ENCODE measurements at places on chromosomes 3 and 15. TPM values are rescaled to one million over a fixed set of nuclear protein-coding genes. Genes with fewer than 3 reads are reported as not detected.
A peak's percentile ranks its signal among the peaks of the same experiment; 100 is the strongest.

DNA sequence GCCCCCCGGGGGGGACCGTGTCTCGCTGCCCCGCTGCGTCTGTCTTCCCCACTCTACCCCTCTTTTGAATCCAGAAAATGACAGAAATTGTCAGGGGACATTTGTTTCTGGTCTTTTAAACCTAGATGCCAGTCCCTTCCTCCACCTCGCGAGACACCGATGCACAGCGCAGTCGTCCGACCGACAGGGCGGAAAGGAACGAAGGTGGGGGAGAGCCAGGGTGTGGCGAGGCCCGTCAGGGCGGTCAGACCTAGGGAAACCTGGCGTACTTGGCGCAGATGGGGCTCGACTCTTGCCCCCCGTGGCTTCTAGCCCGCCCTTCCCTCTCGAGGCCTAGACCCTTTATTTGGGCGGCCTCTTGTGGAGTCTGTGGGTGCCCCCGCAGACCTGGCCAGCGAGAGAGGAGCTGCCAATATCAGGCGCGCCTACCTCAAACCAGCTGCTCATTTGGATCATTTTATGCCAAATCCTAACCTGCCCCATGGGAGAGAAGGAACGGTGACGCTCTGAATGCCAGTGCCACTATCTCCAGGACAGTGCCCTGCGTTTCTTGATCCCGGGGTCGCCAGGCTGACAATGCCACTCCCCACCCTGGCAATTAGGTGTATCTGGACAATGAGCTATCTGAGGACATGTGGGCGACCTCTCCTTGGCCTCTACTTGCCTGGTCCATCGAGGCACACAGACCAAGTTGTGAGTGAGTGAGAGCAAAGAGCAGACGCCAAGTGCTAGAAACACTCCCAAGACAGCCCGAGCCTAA, 500 bp upstream of the RAB6B start:
- peaks cover 10% of the 10 kb centered on the region for H3K4me1 ChIP-seq
- no peak for DNase-seq
- H3K36me3 ChIP-seq: no peaks in the 10 kb centered on the region
- H3K27me3 ChIP-seq: no peaks in the 10 kb centered on the region
- peak overlapping the region; percentile 79 for H3K4me3 ChIP-seq
- H3K27ac ChIP-seq: peak overlapping the region; percentile 69

DNA sequence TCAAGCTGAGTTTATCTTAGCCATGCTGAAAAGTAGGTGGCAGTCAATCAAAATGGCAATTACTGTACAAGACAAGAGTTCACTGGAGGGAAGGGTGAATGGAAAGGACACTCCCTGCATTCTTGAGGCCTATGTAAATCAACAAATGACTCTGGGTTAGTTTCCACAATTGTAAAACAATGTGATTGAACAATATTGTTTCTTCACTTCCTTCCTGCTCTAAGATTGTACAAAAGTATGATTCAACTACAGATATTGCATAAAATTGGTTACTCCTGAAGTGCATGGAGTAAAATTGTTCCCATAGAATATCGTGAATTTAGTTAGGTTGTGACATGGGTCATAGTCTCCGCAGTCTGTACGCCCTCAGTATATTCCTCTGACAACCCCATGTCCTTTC, 277.6 kb downstream of the LPP start:
- no peaks in the 10 kb centered on the region for H3K36me3 ChIP-seq
- H3K27ac ChIP-seq: no peak overlapping the region
- no peaks in the 10 kb centered on the region for H3K27me3 ChIP-seq
- no peak overlapping the region for H3K4me3 ChIP-seq

- no peak for DNase-seq
- H3K4me1 ChIP-seq: no peaks in the 10 kb centered on the region
- no peak overlapping the region for H3K4me3 ChIP-seq
- no peaks in the 10 kb centered on the region for H3K36me3 ChIP-seq
Measured at GRCh38 chr3:124676236-124676635, 54.0 kb upstream of the UMPS start.

- H3K4me3 ChIP-seq: no peak overlapping the region
- H3K27me3 ChIP-seq: no peaks in the 10 kb centered on the region
- H3K27ac ChIP-seq: no peak overlapping the region
- no peak for DNase-seq
- H3K4me1 ChIP-seq: no peaks in the 10 kb centered on the region
- no peaks in the 10 kb centered on the region for H3K36me3 ChIP-seq
Measured at GRCh38 chr3:189458528-189458927, 172.7 kb upstream of the TP63 start.

ZPLD1 gene
- total RNA-seq: not detected

DNA sequence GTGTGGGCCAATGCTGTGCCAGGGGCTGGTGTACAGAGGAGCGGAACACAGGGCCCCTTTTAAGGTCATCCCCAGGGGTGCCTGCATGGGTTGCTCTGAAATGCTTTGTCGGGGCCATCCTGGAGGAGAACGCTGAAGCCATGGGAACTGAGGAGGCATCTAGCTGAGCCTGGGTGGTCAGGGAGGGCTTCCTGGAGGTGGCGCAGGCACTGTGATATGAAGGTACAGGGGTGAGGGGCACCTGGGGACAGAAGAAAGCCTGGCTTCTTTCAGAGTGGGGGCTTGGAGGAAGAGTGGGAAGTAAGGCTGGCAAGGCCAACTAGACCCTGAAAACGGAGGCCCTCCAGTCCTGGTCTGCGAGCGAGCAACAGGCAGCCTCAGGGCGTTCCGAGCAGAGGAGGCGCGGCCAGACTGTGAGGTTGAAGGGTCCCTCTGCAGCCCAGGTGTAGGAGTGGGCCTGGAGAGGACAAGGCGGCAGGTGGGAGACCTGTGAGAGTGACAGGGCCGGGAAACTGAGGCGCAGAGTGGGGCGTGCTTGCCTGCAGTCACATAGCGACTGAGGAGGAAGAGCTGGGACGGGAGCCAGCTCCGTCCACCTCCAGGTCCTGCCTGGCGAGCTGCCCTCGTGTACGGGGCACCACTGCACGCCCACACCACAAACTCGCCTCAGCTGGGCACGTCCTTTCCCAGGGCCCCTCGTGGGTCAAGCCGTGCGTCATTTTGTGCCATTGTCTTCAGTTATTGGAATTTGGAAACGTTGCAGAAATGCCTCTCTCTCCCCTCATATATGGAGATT, 4.1 kb downstream of the FBLN2 start:
- H3K4me1 ChIP-seq: no peaks in the 10 kb centered on the region
- no peak for DNase-seq
- no peak overlapping the region for H3K27ac ChIP-seq
- no peak overlapping the region for H3K4me3 ChIP-seq
- H3K27me3 ChIP-seq: no peaks in the 10 kb centered on the region

- H3K27me3 ChIP-seq: no peaks in the 10 kb centered on the region
- no peak for DNase-seq
- no peaks in the 10 kb centered on the region for H3K4me1 ChIP-seq
- no peak overlapping the region for H3K27ac ChIP-seq
- H3K36me3 ChIP-seq: no peaks in the 10 kb centered on the region
- H3K4me3 ChIP-seq: no peak overlapping the region
Measured at GRCh38 chr15:28037969-28038590, 61.0 kb downstream of the OCA2 start.

GRCh38 chr3:15932348-15933300, 134.8 kb upstream of the ANKRD28 start:
- no peaks in the 10 kb centered on the region for H3K27me3 ChIP-seq
- DNase-seq: no peak
- H3K4me1 ChIP-seq: no peaks in the 10 kb centered on the region
- no peaks in the 10 kb centered on the region for H3K36me3 ChIP-seq
- no peak overlapping the region for H3K27ac ChIP-seq

- H3K4me1 ChIP-seq: no peaks in the 10 kb centered on the region
- no peak within 1 kb of the TSS for H3K27ac ChIP-seq
- no peak for DNase-seq
- no peaks in the 10 kb centered on the region for H3K27me3 ChIP-seq
Measured at GRCh38 chr15:41838400-41838897, at the start of gene PLA2G4B. TSS of gene PLA2G4B (plus strand) at chr15:41838847. CDS start at chr15:41838914, 67 bp downstream.

DPPA4 gene
- 0.26 TPM for total RNA-seq

DNA sequence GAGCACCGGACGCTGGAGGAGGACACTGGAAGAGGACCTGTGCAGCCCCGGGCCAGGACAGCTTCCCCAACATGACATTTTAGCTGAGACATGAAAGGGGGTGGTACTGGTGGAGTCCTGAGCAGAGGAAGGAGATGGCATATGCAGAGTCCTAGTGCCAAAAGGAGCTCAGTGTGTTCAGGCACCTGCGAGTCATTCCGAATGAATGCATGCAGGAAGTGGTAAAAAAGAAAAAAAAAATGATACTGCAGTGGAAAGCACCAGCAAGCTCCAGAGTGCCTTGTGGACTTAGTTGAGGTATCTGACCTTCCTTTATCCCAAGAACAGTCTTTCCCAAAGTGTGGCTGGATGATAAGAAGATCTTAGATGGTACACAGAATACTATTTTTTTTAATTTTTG, 6.6 kb upstream of the ZNF148 start:
- H3K4me1 ChIP-seq: no peaks in the 10 kb centered on the region
- H3K36me3 ChIP-seq: no peaks in the 10 kb centered on the region
- DNase-seq: no peak
- no peak overlapping the region for H3K4me3 ChIP-seq

PDCD7 gene
- total RNA-seq: 19.7 TPM

DNA sequence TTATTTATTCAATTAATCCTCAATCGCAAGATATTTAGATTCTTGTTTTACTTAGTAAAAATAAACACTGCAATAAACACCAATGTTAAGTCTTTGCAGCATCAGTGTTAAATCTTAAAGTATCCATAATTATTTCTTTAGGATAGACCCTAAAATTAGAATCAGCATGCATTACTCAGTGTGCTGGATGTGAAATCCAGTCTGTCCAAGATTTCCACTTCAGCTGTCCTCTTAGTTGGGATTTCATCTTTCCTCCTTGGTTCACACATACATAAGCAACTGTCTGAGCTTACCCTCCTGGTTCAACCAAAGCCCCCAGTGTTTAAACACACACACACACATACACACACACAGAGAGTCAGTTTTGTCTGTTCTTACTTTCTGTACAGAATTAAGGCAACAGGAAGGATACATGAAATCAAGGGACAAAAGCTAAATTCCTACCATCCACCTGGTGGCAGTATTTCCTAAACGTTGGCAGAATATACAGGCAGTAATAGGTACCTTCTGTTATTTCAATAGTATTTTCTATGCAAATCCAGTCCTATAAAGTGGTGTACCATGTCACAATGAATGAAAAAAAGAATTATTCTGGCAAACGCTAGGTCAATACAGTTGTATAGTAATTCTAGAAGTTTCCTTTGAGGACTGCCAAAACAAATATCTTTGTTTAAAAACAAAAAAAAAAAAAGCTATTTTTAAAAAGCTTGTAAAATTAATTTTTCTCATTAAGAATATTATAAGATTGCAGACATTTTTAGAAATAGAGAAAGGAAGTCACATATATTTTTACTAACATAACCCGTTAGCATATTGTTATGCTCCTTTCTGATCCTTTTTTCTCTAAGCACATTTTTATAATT, 27.3 kb upstream of the DMXL2 start:
- no peaks in the 10 kb centered on the region for H3K36me3 ChIP-seq
- H3K27ac ChIP-seq: no peak overlapping the region

All from Panc1 (cell line).